ENCODE measurements at places on chromosomes 12 and 14.

- DNase-seq: peak; percentile 53
Observed at GRCh38 chr12:26268841-26269561, 73.6 kb downstream of the SSPN start.

- peak; percentile 54 for DNase-seq
Observed at GRCh38 chr12:27970401-27971120, 2.0 kb downstream of the PTHLH start.

DNA sequence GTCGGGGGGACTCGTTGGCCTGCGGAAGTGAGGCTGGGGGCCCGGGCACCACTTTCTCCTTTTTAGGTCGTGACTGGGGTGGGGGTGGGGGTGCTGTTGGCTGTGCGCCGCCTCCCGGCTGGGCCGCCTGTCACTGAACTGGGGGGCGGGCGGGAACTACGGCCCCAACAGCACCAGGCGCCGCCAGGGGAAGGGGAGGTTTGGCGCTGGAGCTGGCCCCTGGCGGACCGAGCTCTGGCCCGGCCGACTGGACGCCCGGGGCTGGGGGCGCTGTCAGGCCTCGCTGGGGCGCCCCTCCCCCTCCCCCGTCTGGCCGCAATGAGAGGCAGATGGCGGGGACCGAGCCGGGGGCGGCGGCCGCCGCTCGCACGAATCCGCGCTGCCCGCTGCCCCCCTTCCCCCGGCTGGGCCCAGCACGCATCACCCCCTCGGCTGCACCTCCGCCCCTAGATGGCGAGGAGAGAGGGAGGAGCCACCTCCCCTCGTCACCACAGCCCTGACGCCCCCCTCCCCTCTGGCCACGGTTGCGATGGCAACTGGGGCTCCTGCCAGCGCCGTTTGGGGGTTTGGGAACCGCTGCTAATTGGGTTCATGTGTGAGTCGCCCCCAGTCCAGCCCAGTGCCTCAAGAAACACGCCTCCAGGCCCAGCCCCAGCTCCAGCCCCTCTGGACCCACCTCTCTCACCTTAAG, 723 bp downstream of the NFATC4 start:
- DNase-seq: peak; percentile 95

GRCh38 chr12:90290980-90291975, 582.6 kb upstream of the ATP2B1 start:
- peak; percentile 11 for DNase-seq
